COR-L47 (cell line): ENCODE measurements at places on chromosomes 5 and 9.

DNA sequence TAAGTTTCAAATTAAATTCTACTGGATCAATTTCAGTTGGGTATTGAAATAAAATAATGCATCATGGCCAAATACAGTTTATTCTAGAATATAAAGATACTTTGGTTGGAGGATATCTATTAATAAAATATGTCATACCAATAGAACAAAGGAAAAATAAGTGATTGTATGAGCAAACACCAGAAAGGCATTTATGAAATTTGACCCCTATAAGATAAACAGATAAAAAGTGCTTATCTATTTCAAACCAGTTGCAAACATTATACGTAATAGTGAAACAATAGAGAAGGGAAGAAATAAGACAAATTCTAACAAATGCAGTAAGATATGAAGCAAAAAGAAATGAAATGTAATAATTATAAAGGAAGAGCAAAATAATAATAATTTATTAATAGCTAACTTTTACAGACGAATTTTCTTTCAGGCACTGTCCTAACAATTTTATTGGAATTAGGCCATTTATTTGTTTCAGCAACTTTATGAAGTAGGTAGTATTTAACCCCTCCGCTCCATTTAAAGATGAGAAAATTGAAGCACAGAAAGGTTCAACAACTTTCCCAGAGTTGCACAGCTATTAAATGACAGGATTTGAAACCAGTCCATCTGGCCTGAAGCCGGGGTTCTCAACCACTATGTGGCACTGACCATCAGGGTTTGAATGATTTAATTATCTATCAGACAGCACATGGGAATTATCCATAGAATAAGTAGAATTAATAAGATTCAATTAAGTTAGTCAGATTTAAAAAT, 20.8 kb downstream of the ANKRD55 start:
- no peak for DNase-seq

GRCh38 chr5:134053840-134054338, 49.1 kb upstream of the VDAC1 start:
- DNase-seq = peak; percentile 80

GRCh38 chr5:1246711-1247431, 21.7 kb downstream of the SLC6A18 start:
- peak; percentile 20 for DNase-seq

DNA sequence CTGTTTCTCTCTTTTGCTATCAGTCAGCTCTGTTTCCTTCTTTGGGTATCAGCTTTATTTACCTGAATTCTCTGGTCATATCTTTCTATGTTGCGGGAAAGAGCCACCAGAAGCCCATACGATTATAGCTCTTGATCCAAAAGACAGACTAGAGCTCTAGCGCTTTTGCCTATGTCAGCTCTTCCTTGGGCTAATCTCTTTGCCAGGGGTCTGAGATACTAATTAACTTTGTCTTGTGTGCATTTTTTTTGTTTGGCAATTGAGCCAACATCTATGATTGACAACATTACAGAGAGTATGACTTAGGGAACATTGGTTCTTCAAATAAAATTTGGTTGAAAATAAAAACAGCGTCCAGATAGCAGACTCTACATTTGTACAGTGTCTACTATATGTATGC, 603.0 kb downstream of the KCTD16 start:
- no peak for DNase-seq

DNA sequence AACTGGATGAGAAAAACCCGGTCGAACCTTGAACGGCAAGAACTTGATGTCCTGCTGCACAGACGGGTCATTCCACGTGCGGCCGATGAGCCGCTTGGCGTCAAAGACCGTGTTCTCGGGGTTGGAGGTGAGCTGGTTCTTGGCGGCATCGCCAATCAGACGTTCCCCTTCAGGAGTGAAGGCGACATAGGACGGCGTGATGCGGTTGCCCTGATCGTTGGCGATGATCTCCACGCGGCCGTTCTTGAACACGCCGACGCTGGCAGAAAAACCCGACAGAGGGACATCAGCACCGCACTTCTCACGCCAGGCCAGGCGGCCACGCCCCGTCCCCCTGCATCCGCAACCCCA, 519 bp downstream of the HSPA5 start:
- DNase-seq = peak; percentile 5

DNA sequence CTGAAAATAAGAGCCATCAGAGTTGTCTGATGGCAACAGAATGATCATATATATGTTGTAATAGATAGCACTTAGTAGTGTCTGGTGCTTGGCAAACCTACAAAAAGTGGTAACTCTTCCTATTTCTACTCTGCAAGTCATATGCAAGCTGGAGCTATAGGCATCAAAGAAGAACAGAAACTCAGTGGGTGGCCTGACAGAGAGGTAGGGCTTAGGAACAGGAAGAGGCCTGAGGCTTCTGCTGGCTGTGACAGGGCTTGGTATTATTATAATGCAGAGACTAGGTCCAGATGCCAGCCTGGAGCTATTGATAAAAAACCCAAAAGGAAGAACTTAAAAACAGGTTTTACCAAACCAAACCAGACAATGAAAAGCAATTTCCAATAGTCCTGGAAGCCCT, 4.4 kb upstream of the DIAPH1 start:
- DNase-seq = no peak

DNA sequence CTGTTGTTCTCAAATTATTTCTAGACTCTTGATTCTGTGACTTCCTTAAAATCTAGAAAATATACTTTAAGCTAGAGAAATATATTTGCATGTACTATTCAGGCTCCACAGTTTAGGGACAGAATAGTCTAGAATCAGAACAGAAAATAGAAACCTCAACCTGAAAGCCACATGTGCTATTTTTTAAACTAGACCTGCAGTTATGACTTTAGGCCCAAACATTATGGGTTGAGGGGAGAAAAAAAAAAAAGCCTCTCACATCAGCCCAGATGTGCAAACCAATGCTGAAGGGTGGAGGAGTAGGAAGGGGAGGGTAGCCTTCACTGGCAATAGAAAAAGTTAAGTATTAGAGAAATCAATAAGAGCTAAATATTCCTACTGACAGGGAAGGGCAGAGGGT, 35.7 kb downstream of the ELL2 start:
- DNase-seq = no peak

- no peak for DNase-seq
These were observed 15.1 kb upstream of the GCNT4 start for GRCh38 chr5:75067434-75067833.

GRCh38 chr5:57346328-57346727, 136.3 kb downstream of the ACTBL2 start:
- DNase-seq = no peak

DNA sequence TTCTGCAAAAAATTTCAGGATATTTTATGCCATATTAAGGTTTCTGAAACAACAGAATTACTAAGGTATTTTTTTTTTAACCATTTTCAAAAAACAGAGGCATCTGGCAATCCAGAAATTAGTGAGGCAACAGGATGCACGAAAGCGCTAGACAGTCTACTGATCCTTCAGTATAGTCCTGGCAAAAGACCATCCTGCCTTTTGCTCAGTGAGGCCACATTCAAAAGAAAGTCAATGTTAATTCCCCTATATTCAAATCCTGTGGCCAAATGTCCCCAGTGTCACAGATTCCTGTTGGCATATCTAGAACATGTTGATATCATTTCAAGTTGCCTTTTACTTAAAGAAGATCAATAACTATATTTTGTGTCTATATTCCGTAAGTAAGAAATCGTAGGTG, 13.1 kb upstream of the NFIB start:
- no peak for DNase-seq

- no peak for DNase-seq
These were observed 60.0 kb upstream of the TYRP1 start for GRCh38 chr9:12633016-12633765.

DNA sequence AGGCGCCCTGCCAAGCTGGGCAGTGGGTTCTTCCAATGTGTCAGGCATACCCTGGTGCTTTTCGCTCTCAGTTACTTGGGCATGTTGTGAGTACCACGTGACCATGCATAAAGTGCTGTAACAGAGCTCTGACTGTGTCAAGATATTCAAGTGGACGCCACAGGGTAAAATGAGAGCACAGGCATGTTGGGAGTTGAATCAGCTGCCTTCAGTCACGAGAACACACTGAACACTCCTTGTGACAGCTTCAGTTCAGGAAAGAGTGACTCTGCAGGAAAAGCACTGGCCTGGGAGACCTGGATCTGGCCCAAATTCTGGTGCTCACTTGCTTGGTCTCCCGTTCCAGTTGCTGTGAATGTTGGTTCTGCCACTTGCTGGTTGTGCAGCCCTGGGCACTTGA, 5.1 kb downstream of the MLANA start:
- DNase-seq = no peak

DNA sequence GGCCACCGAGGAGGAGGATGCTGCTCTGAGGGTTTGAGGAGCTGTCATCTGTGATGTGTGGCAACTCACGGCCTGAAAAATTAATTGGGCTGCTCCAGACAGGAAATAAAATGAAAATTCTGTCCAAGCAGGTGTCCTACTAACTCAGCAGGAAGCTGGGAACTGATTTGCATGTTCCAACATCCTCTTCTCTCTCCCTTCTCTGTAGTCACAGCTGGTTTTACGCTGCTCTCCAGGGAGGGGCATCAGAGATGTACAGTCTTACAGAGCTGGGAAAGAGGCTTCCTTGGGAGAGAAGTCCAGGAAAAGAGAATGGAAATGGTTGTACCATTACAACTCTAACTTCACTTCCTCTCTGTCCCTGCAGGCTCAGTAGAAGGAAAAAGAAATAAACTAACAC, 24.2 kb upstream of the SIL1 start:
- DNase-seq = peak; percentile 65

DNA sequence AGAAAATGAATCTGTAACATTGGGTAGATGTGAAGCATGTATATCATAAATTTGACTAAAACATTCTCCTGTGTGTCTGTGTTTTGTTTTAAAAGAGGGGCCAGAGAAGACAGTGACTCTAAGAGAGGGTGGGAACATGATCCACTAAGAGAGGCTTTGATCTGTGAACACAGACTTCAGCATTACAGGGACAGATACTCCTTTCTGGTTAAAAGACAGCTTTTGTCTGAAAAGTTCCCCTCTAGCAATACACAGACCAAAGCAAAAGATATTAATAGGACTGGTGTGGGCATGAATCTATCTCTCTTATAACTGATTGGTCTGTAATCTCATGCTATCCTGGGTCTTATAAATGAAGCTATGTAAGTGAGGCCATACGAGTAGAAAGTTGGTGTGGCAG, 150.9 kb downstream of the NUDT12 start:
- DNase-seq = no peak

GRCh38 chr5:144950996-144951395, 780.3 kb downstream of the KCTD16 start:
- no peak for DNase-seq

GRCh38 chr9:81575956-81576355, 113.4 kb downstream of the TLE1 start:
- DNase-seq = no peak

DNA sequence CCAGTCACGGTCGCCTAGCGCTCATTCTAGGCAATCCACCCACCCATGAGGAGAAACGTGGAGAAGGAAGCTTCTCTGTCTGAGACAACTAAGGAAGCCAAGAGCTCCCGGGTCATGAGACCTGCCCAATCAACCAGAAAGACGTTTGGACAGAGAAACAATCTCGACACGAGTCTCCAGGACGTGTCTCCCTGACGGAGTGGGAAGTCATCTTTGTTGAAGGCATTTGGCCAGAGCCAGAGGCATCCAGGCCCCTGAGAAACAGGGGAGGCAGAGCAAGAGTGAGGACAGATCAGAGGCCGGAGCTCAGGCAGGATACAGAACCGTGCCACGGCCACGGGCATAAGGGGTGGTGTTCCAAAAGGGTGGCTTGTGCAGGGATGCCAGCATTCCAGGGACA, 479.0 kb downstream of the SPATA31A7 start:
- no peak for DNase-seq

- no peak for DNase-seq
These were observed 36.1 kb upstream of the UBE2D2 start for GRCh38 chr5:139524940-139525585.

GRCh38 chr5:135029477-135030122, 4.4 kb downstream of the PITX1 start:
- DNase-seq = no peak

DNA sequence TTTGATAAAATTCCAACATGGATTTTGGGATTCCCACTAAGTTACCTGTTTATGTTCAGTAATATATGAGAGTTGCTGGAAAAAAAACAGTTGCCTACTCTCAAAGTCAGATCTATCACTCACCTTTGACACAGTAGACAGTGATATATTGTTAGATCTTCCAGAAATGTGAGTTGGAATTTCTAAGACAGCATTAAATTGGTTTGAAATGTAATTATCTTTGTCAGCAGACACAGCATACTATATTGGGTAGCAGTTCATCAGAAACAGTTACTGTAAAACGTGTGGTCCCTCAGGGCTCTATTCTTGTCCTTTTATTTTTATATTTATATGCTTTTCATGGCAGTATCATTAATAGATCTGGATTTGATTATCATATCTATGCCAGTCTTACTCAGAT, 433.6 kb upstream of the ARRDC3 start:
- DNase-seq = no peak

DNA sequence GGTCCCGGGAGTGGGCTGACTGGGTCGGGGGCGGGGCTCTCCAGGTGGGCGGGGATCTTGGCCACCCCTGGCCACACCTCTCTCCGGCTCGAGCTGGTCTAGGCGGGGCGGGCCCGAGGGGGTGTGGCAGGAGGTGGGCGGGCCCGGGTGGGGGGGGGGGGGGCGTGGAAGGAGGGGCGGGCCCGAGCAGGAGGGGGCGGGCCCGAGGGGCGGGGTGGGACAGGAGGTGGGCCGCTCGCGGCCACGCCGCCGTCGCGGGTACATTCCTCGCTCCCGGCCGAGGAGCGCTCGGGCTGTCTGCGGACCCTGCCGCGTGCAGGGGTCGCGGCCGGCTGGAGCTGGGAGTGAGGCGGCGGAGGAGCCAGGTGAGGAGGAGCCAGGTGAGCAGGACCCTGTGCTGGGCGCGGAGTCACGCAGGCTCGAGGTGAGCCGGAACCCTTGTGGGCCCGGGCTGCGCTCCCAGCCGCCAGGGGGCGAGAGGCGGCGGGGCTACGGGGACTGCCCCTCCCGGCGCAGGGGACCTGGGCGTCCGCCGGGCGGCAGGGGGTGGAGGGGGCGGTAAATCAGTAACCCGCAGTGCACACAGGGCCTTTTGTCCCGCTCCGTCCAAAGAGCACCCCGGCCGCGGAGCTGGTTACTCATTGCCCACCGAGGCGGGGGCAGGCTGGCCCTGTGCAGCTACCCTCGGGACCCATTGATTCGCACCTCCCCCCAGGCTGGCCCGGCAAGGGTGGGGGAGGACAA, at the start of gene FGFR4:
TSS of gene FGFR4 (plus strand) at position 262 of the 744 bp plus-strand sequence. CDS start 2,688 bp downstream, outside the sequence.
- DNase-seq = peak; percentile 53

- no peak for DNase-seq
These were observed 6.7 kb downstream of the AP3B1 start for GRCh38 chr5:78287833-78288232.
